Liver (tissue), 10 donors: ENCODE measurements at places on chromosomes 1 and 21.

- DNase-seq, result no peak
Measured at GRCh38 chr1:183019139-183019740, 4.0 kb upstream of the LAMC1 start.

DNA sequence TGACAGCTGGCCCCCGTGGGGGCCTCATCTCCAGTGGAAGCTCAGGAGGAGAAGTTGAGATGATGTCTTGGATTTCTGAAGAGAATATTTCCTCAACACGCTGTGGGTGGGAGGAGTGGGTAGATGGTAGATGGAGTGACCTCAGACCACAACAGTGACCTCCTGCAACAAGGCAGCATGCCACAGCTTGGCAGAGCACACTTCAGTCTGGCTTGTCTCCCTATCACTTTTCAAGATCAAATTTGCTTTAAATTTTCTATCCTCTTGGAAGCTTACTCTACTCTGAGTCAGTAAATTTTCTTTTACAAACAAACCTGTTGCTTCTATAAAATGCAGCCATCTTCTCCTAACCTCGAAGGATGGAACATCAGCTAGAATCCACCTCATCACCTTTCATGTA, 59.7 kb downstream of the NTPCR start:
- DNase-seq, result no peak

DNA sequence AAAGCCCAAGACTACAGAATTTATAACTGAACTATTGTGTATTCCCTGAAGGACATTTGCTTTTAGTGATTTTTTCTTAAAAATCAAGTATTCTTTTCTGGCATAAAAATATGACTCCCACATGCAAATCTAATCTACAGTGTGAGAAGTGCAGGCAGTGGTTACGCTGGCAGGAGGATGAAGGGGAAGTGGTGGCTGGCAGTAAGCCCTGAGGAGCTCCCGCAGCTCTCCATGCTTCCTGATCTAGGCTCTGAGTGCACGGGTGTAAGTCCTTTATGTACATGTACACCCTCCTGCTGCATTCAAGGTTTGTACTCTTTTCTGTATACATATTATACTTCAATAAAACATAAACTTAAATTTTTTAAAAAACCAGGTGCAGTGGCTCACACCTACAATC, 67.5 kb upstream of the PRDX6 start:
- no peak for DNase-seq

GRCh38 chr1:170491291-170491690, 40.7 kb upstream of the GORAB start:
- DNase-seq, result no peak

- DNase-seq, result no peak
Measured at GRCh38 chr1:50667272-50667671, 244.0 kb upstream of the DMRTA2 start.

GRCh38 chr1:75170981-75171380, 36.8 kb downstream of the LHX8 start:
- DNase-seq, result no peak

DNA sequence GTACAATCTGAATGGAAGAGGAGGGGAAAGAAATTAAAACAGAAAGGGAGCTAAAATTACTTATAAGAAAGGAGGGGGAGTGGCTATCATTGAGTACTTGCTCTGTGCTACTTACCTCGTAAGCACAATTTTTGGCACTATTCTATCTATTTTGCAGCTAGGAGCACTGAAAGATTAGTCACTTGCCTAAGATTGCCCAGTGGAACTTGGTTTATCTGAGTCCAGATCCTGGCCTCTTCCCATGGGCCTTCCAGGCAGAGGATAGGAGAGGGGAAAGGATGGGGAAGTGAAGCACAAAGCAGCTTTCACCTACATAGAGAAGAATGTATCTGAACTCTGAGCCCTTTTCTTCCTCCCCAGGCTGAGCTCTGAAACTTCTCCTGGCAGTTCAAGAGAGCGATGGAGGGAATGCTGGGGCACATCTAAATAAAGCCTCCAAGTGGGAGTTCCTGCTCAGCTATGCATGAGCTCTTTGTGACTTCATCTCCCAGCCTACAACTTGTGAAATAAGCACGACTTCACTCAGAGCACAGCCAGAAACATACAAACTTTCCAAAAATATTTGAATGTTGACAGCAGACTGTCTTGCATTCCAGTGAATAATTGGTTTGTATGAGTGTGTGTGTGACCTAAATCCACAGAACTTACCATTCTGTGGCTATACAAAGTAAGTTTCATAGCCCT, 29.4 kb downstream of the HMGB4 start:
- DNase-seq, result no peak

GRCh38 chr1:145747398-145748247, 28.3 kb downstream of the CD160 start:
- DNase-seq, result no peak

GRCh38 chr1:63624911-63625310, 31.7 kb downstream of the PGM1 start:
- DNase-seq, result no peak

GRCh38 chr1:94068999-94069918, 51.7 kb downstream of the ABCA4 start:
- DNase-seq, result no peak
